Kidney epithelial cell (primary cell): ENCODE measurements at places on chromosomes 12 and 14. TPM values are rescaled to one million over a fixed set of nuclear protein-coding genes. Genes with fewer than 3 reads are reported as not detected.

- DNase-seq: no peak
These were observed 314 bp upstream of the DHRS7 start for GRCh38 chr14:60165547-60165876.

DNA sequence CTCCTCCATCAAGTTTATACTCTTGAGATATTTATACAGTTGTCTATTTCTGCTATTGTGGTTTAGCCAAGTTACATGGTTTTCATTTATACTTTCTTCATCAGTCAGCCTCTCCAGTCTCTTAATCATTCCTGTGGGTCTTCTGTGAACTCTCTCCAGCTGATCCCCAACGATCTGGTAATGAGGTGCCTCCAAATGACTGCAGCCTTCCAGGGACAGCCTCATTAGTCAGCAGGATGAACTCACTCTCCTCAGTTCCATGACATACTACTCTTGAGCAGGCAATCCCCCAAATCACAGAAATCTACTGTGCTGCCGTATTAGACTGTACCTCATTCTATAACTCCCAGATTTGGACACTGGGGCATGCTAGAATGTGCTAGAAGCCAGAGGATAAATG lies 15.3 kb downstream of the AREL1 start:
- no peak for DNase-seq

- no peak for DNase-seq
These were observed 48.2 kb downstream of the MOK start for GRCh38 chr14:102256716-102257115.

Gene PCNX4
- total RNA-seq: 83.4 and 96.8 TPM in 2 replicates

DNA sequence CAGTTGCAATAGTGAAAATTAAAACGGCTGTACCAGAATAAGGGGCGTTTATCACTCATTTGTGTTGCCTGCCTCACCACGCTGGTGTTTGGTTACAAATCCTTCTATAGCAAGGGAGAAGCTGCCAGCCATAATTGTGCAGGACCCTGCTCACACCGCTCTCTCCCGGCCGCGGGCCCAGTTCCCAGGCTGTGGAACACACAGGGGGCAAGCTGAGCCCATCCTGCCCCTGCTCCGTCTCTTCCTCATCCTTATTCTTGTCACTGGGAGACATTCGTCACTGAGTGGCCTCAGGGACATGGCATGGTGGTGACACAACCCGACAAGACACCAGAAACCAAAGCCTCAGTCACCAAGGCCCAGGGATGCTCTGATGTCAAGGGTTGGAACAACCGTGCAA lies 116.3 kb upstream of the FKBP4 start:
- no peak for DNase-seq

GRCh38 chr14:98908050-98908449 lies 363.9 kb downstream of the BCL11B start:
- no peak for DNase-seq

DNA sequence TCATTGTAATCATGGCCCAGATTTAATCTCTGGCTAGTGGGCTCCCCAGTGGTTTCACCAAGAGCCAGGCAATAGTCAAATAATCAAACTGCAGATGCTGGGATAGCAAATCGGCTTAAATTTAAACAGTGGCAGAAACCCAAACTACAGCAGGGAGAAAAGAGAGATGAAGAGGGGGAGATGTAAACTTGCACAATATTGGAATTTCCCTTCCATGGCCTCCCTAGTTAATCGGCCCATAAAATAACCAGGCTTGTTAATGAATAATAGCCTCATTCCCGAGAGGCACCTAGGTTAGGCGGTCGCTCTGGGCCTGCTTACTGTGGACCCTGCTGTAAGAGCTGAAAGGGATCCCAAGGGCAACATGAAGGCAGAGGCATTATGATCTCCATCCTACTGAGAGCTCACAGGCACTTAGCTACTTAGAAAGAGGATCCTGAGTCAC lies 116.2 kb downstream of the NUAK1 start:
- DNase-seq: peak; percentile 81

DNA sequence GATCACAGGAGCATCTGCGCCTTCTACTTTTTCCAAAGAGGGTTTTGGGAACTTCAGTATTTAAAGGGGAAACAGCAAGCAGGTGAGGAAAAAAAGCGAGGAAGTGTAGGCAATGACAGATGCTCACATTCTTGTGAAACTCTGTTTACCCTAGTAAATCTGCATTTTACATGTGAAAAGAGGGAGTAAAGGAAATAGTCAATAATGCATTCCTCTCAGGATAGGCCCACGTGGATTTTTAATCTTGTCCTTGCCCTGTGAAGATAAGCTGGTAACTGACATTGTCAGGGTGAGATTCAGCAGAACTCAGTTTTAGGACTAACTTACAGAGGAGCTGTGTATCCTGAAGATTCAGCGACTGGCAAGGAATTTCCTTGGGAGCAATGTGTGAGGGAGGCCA lies 1119.2 kb upstream of the TMEM132C start:
- DNase-seq: no peak

Gene AQP5
- total RNA-seq: not detected in 2 replicates

DNA sequence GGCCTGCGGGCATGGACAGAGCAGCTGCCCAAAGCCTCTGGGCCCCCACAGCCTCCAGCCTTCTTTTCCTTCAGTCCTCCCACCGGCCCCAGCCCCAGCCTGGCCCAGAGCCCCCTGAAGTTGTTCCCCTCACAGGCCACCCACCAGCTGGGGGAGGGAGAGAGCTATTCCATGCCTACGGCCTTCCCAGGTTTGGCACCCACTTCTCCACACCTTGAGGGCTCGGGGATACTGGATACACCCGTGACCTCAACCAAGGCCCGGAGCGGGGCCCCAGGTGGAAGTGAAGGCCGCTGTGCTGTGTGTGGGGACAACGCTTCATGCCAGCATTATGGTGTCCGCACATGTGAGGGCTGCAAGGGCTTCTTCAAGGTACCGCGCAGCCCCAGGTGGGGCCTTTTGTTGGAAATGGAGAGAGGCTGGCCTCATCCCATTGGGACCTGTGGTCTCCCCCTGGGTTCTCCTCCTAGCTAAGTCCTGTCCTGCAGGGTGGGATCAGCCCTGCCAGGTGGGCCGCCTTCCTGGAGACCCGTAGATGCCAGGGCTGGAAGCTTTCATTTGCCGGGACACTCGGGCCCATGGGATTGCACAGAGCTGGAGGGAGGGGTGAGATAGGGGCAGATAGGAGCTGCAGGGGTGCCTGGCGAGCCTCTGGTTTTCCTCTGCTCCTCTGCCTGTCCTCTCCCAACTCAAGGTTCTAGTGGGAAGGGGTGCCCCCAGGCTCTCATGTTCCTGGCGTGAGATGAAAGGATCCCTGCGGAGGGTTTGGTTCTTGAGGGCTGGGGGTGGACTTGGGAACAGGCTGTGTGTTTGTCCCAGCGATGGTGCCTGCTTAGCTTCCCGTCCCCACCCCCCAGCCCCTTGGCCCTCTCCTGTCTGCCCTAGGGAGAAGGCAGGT lies 3.8 kb downstream of the NR4A1 start:
- DNase-seq: no peak

- DNase-seq: no peak
These were observed 20.6 kb upstream of the MYL2 start for GRCh38 chr12:110940933-110941332.

GRCh38 chr14:69859591-69859990 lies 19.6 kb upstream of the SMOC1 start:
- DNase-seq: no peak

GRCh38 chr12:119122751-119123150 lies 56.0 kb upstream of the HSPB8 start:
- DNase-seq: no peak

GRCh38 chr12:96198965-96199364 lies 4.8 kb downstream of the ELK3 start:
- DNase-seq: no peak

DNA sequence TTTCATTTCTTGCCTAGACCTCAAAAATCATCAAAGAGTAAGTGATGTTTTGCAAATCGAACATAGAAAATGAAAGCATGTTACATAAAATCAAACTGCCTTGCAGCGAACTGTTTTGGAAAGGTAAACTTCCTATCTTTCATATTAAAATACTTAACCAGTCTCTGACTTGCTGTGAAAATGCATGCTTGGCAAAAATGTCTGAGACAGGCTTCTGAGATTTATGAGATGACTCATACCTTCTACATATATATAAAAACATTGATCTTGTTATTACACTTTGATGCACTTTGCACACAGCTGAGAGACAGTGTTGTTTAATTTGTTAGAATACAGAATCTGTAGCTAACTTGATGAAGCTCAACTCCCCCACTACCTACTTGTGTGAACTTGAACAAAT lies 179.1 kb downstream of the KITLG start:
- DNase-seq: no peak

Gene TEDC1
- total RNA-seq: 7.1 and 7.5 TPM in 2 replicates

Gene CD4
- 0.08 TPM in 1 of 2 replicates, not detected in the other for total RNA-seq

- no peak for DNase-seq
These were observed 19.0 kb downstream of the RPS6KA5 start for GRCh38 chr14:91041450-91041849.

Gene TMTC1
- total RNA-seq: 1.6 and 1.8 TPM in 2 replicates

Gene RASAL1
- total RNA-seq: 1.1 and 1.8 TPM in 2 replicates
